Cortex of kidney (tissue), 1 donor: ENCODE measurements at places on chromosomes 7 and 10.

- DNase-seq = no peak
Measured at GRCh38 chr7:101173752-101174244, 6.3 kb downstream of the NAT16 start.

GRCh38 chr7:18760046-18760445, 264.5 kb downstream of the HDAC9 start:
- no peak for DNase-seq

DNA sequence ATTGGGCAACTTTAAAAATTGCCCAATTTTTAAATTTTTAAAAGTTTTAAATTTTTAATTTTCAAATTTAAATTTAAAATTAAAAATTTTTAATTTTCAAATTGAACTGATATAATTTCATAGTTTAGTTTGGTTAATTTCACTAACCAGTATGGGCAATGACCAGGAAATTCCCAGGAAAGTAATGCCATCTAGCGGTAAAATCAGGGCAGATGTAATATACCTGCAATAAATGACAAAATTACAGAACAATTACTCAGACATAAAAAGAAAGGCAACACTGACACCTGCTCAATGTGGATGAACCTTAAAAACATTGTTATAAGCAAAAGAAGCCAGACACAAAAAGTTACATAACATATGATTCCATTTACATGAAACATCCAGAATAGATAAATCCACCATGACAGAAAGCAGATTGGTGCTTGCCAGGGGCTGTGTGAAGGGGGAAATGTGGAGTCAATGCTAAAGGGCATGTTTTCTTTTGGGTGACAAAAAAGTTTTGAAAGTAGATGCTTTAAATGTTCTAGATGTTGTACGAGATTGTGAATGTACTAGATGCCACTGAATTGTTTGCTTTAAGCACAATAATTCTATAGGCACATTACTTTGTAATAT, 28.6 kb upstream of the SLC16A12 start:
- no peak for DNase-seq

DNA sequence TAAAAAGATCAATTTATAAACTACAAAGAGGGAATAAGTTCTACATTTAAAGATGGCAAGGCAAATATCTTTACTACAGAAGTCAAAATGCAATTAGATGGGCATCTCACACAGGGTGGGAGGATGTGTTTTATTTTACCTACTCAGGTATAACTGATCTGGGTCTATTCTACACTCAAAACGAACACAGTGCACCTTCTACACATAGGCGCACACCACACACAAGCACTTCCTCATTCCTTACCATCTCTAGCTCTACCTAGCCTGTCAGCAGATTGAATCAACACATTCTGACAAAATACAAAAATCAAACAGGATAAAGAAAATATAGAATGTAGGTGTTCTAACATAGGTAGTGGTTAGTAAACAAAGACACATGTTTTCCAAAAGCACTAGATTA, 64.8 kb downstream of the SGCE start:
- DNase-seq = no peak

- DNase-seq = no peak
Measured at GRCh38 chr10:112977426-112977898, 27.4 kb downstream of the TCF7L2 start.

- DNase-seq = no peak
Measured at GRCh38 chr7:2824678-2825461, 19.2 kb downstream of the GNA12 start.

- DNase-seq = no peak
Measured at GRCh38 chr7:92448205-92448747, 994 bp downstream of the GATAD1 start.

GRCh38 chr7:51031791-51032515, 249.3 kb upstream of the GRB10 start:
- no peak for DNase-seq

DNA sequence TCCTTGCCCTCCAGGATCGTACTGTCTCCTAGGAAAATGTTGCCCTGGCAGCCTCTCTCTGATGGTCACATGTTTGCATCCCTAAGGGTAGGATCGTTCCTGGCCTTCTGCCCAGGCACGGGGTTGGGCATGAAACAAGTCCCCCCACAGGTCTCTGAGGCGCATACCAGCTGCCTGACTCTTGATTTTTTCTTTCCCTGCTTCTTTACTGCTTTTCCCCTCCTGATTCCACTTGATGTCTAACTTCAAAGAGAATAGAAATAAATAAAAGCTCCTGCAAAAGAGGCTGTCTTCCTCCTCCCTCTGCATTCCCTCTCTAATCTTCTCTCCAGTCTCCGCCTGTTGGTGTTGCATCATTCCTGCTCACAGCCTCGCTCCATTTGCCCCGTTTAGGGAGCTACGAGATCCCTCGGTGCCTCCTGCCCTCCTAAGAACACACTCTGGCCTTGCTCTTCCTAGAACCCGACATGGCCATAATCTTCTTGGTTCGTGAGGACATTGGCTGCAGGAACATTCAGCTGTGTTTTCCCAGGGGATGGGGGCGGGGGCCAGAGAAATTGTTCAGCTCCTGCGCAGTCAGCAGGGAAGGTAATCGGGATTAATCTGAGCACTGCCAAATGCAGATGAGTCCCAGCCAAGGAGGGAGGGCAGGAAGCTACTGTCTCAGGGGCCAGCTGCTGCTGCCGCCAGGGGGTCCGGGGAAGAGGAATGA, 26.0 kb downstream of the LEP start:
- DNase-seq = no peak

DNA sequence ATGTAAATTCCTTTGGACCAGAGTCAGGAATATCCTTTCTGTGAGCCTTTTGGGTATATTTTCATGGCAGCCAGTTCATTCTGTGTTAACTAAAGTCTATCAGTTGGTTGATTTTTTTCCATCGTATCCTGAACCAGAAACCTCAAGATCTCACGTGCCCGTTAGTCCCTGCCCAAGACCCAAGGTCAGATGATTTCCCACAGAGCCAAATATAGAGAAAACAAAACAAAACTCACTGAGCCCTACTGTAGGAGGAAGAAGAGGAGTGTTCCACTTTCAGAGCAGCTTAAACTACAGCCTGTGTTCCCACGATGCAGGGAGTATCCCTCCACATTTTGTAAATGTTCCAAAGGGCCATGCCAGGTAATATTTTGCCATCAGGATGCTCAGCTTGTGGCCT, 96.0 kb upstream of the ADO start:
- no peak for DNase-seq

- DNase-seq = no peak
Measured at GRCh38 chr10:75977139-75977538, 545.7 kb downstream of the LRMDA start.

DNA sequence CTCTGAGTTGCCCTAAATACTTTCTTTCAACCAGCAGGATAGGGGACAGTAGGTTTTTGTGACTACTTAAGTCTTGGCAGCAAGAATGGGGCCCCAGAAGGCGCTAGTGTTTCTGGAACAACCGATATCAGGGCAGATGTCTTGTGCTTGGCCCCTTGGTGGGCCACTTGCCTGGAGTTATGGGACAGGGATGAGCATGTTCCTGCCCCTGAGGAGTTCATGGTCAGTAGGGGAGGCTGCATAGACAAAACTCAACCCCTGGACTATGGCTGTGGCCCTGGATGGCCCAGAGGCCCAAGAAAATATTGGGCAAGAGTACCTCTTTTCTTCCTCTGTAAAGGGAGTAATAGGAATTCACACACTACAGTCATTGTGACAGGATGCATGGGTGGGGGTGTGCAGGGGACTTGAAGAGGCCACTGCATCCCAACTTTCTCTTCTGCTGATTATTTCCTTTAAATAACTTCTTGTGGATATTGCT, 57.7 kb upstream of the IGFBP3 start:
- DNase-seq = no peak

- no peak for DNase-seq
Measured at GRCh38 chr10:116126239-116126638, 146.8 kb downstream of the GFRA1 start.

- DNase-seq = no peak
Measured at GRCh38 chr7:117715784-117716445, 157.3 kb downstream of the CTTNBP2 start.

DNA sequence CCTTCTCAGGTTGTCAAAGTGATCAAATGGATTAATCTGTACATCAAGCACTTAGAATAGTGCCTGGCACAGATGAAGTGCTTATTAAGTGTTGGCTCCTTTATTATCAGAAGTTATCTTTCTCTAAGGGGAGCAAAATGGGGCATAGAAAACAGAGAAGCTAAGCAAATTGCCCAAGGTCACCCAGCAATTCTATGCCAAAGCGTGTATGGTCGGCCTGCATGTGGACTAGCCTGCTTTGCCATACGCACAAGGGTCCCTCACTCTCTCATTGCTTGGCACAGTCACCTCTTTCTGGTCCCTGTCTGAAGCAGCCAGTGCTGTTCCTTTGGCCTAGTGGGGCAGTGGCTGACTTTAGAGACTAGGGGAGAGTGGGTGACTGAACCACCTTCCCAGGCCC, 45.3 kb downstream of the CDH23 start:
- no peak for DNase-seq
